Colonic mucosa (tissue), 4 donors: ENCODE measurements at places on chromosomes 3 and 15.

GRCh38 chr3:8325306-8325705 is 176.3 kb upstream of the LMCD1 start:
- no peak for DNase-seq

DNA sequence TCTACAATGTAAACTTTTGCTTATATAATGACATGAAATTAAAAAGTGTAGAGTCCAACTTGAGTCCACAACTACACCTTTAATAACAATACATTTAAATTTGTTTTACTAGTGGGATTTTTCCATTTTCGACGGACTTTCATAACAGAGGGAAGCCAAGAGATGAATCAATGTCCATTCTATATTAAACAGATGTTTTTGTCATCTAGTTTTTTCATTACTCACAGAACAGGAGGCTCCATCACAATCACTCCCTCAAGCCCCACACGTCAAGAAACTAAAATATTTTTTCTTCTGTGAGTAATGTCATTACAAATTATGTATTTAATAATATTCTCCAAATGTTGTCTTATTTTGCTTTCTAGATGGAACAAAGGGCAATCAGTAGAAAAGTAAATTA is 932.9 kb downstream of the ROBO1 start:
- no peak for DNase-seq

DNA sequence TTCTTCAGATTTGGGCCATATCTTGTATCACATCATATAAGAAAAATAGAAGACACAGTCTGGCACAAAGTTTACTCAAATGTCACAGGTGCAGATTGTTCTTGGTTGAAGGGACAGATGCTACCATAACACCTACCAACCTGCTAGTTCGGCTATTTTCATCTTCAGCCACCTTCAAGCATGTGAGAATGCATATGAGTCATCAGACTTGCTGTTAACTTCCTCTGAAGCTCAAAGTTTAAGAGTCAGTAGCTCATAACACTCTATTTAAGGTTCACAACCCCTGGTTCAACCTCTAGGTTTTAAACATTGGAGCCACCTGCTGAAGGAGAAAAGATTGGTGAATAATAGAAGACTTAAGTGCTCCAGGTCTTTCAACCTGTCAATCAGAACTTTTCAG is 522.8 kb downstream of the NLGN1 start:
- DNase-seq = no peak

GRCh38 chr3:45106874-45107273 is 39.3 kb downstream of the CDCP1 start:
- no peak for DNase-seq

DNA sequence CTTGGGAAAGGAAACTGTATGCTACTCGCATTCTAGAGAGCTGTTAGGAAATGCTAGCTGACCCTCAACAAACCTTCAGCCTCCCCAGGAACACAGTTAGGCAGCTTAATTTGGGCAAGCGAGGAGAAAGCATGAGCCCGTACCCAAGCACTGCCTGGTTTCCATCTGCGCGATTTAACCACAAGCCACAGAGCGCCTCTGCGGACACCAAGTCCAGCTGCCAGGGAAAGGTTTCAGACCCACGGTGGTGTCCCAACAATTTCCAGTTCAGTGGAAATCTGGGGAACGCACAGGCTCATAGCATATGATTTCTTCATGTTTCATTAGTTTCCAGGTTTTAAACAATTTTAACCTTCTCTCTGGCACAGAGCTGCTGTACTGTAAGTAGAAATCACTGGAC is 617.6 kb downstream of the FHIT start:
- no peak for DNase-seq

DNA sequence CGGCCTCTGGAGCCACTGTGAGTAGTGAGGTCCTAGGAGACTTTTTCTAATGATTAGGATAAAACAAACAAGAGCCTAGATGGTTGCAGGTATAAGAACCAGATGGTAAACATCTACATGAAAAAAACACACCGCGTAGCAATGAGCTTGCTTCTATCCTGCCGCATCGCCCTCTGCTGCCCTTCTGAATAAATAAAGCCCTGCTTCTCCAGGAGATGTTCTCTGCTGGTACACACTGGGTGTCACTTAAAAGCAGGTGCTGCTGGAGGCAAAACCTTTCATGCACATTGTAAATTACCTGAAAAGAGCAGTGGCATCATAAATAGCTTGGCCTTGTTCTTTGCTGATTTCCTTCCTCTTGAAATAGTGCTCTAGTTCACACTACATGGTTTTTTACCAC is 164.4 kb upstream of the TOPAZ1 start:
- no peak for DNase-seq

DNA sequence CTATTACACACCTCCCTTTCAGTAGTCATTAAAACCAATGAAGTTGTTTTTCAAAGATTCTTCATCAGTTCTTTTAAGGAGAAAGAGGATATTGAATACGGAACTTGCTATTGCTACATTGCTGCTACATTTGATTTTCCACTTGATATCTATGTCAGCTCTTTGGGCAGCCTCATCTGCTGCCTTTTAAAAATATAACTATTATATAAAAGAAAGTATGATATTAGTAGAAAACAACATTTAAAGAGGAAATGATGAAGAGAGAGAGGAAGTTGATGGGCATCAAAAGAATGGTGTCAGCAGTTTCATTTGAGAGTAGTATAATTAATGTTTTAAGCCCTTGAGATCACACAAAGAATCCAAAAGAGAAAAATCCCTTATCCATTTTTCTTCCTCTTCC is 171.4 kb downstream of the NFKBIZ start:
- no peak for DNase-seq

- DNase-seq = no peak
Measured at GRCh38 chr3:55687526-55687925, 200.4 kb upstream of the WNT5A start.

DNA sequence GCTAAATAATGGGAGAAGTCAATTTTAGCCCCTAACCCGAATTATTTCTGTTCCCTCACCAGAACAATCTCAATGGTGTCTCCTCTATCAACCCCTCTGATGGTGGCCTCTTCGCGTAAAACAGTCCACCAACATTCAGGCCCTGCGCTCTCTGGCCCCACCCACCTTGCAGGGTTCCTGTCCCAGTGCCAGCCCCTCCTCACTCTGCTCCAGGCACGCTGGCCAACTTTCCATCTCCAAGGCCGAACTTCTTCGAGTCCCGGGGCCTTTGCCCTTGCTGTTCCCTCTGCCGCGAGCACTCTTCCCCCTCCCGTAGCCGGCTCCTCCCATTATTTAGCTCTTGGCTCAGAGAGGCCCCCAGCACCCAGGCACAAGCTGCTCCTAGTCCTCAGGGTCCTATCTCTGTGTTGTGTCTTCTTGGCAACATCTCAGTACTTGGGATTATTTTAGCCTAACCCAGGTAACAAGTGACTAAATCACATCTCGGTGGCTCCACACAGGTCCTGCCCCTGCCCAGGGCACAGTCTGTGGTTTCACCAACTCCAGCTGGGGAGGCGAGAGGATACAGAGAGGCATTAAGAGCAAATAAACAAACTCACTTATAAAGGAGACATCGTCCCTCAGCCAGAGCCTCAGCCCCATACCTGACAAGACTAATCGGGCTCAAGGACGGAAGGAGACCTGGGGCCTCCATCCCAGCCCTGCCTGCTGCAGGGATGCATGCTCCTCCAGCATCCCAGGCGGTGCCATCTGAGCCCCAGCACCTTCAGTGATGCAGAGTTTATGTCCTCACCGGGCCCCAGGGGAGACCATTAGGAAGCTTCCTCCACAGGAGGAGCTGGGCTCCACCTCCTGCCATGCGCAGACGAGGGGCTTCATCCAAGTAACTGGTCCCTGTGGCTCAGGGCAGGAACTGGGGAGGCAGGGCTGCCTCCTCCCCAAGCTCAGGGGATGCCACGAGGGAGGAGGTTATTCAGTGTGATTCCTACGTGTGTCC is 19.7 kb upstream of the IQSEC1 start:
- no peak for DNase-seq

GRCh38 chr15:54564166-54564565 is 585.9 kb downstream of the UNC13C start:
- DNase-seq = no peak

DNA sequence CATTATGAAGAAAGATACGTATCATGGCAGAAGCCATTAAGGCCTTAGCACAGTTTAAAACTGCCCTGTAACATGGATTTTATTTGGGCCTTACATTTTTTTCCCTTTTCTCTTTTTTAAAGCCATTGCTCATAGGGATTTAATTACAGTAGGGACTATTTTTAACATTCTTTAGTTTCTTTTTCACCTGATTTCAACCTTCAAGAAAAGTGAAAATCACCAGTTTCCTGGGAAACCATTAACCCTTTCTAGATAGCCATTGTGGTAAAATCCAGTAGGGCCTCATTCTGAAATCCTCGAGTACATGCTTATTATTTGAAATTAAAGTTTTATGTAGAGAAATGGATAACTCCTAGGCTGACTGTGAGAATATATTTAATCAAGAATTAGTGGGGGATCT is 3.1 kb downstream of the SPRED1 start:
- no peak for DNase-seq

DNA sequence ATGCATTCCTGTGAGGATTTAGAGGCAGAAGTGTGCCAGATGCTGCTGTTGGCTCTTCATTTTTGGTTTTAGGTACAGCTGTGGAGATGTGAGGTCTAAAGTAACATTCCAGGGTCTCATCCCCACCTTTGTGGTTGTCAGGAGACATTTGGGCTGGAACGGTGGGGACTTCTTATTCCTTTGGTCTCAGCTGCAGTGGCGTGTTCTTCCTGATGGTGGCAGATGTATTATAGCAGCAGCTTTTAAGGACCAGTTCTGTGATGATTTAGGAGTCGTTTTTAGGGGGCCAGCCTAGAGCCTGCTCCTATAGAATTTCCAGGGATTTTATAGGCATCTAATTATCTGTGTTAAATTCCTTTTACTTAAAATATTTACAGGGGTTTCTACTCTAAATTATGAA is 221.0 kb upstream of the EOMES start:
- peak; percentile 19 for DNase-seq

- no peak for DNase-seq
Measured at GRCh38 chr3:111472556-111472955, 69.4 kb upstream of the CD96 start.

DNA sequence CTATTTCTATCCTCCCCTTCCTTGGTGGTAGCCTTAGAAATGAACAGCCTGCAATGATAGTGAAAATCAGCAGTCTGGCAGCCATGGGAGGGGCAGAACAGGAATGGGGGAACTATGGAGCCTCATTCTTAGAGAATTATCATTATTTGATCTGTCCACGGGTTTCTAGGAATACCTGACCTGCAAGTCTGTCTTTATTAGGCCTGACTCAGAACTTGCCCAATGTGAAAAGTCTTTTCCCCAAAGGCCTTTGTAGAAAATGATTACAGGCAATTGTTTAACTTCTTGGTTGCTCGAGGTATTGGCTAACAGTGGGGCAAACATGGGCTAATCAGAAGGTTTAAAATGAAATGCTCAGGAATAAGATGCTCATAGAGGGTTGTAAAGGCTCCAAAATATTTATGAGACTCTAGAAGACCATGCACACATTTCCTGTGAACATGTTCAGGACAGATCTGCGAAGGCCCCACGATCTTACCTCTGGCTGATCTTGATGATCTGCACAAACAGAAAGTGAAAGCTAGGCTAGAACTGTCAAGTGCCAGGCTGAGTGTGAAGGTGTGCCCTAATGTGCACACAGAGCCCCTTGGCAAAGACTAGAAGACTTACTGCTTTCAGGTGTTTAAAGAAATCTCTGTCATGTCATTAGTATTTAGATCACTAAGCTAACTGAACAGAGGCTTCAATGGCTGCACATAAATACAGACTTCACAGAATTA is 39.6 kb upstream of the LAMP3 start:
- no peak for DNase-seq

DNA sequence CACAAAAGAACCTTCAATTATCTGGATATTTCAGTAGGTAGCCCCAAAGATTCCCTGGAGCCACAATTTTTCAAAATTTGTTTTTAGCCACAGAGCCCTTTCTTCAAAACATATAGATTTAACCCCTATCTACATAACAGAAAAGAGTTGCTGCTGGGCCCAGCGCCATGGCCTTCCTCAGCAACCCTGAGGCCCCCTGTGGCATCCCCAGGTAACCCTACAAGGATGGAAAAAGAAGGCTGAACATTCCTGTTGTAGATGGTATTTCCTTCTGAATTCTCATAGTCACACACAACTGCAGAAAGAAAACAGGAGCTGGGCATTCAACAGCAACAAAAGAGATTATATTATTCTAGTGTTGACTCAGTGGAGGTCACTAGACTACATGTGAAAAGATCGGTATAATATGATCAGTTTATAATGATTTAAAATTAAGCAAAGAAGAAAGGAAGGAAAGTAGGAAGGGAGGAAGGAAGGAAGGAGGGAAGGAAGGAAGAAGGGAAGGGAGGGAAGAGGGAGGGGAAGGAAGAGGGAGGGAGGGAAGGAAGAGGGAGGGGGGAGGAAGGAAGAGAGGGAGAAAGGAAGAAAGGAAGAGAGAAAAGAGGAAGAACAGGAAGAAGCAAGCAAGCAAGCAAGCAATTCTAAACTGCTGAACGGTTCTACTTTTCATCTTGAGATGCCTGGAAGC is 342.5 kb upstream of the NR2F2 start:
- DNase-seq = no peak

DNA sequence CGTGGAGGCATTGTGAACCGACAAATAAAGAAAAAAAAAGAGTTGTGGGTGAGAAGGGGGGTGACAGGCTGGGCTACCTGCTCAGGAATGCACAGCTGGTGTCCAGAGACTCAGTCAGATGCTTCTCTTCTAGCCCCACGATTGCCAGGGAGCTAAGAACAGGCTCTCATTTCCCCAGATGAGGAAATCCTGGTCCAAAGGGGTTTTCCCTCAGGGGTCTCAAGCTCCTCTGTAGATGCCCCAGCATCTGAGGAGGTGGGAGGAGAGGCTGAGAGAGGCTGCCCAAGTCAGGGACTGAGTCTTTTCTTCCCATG is 35.5 kb downstream of the BNC1 start:
- no peak for DNase-seq

DNA sequence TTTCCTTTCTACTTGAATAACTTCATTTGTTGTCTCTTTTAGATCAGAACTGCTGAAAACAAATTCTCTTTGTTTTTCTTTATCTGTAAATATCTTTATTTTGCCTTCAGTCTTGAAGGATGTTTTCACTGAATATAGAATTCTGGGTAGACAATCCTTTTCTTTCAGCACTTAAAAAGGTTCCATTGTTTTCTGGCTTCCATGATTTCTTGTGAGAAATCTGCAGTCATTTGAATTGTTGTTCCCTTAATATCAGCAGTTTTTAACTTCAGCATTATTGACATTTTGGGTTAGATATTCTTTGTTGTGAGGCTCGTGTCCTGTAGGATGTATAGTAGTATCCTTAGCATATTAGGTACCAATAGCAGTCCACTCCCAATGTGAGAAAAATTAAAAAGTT is 65.8 kb downstream of the SV2B start:
- DNase-seq = no peak

DNA sequence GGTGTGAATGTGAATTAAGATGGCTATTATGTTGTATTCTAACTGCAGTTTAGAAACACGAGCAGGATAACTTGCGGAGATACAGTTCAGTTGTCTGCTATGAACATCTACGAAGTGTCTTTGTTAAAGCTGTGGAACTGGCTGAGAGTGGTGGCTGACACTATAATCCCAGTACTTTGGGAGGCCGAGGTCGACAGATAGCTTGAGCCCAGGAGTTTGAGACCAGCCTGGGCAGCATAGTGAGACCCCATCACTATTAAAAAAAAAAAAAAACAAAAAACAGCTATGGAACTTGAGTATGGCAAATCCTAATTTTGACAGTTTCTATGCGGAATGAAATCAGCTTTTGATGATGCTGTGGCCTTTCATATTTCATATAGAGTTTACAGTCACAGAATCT is 1.7 kb downstream of the EAF1 start:
- no peak for DNase-seq
